ENCODE measurements at places on chromosomes 1 and 21. TPM values are rescaled to one million over a fixed set of nuclear protein-coding genes. Genes with fewer than 3 reads are reported as not detected.

NBPF20 gene
- 2.4 TPM for polyA plus RNA-seq

ANXA9 gene
- polyA plus RNA-seq = 12.6 TPM

H3-3A gene
- 1,544 TPM for polyA plus RNA-seq

KCNQ4 gene
- 2.3 TPM for polyA plus RNA-seq

ITLN1 gene
- 3.5 TPM for polyA plus RNA-seq

SMIM1 gene
- polyA plus RNA-seq = 18.4 TPM

LENEP gene
- 0.26 TPM for polyA plus RNA-seq

CCDC17 gene
- 2.6 TPM for polyA plus RNA-seq

FMN2 gene
- 7.6 TPM for polyA plus RNA-seq

REG4 gene
- polyA plus RNA-seq = 1.5 TPM

PROK1 gene
- polyA plus RNA-seq = 0.39 TPM

SLAMF9 gene
- polyA plus RNA-seq = not detected

ADCY10 gene
- 0.24 TPM for polyA plus RNA-seq

CFHR3 gene
- 0.61 TPM for polyA plus RNA-seq

C4BPB gene
- 0.48 TPM for polyA plus RNA-seq

DNA sequence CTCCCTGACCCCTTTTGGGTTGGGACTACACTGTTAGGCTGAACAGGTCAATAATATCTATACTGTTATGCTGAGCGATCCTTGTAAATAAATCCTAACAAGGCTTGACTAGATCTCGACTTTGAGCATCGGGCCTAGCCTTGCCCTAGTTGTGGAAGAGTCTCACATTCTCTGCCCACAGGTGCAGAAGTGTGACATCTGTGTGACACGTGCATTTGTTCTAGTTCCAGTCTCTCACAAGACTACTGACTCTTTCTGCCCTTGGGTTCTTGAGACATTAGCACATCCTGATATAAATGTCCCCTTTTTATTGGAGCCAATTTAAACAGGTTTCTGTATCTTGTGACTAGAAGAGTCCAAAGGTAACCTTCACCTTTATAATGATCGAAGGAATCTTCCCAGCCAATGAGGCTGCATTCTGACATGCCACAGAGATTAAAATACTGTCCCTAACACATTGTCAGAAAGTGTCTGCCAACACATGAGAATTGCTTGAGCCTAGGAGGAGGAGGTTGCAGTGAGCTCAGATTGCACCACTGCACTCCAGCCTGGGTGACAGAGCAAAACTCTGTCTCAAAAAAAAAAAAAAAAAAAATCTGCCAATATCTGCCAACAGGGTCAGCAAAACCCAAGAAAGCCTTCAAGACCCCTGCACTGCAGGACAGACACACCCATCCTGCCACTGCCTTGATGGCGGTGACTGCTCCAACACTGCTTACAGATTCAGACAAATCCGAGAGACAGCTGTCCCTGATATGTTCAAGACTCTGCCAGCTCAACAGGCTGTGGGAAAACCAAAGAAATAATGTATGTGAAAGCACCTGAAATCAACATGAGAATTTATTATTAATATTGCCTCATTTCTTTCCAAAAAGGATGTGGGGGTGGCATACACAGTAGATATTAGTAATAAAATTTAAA is 56.5 kb upstream of the PSEN2 start:
- DNase-seq = no peak

GRCh38 chr1:162070094-162070748 is 730 bp downstream of the NOS1AP start:
- no peak for DNase-seq

GRCh38 chr21:37837381-37837780 is 78.9 kb downstream of the KCNJ6 start:
- DNase-seq = no peak

DNA sequence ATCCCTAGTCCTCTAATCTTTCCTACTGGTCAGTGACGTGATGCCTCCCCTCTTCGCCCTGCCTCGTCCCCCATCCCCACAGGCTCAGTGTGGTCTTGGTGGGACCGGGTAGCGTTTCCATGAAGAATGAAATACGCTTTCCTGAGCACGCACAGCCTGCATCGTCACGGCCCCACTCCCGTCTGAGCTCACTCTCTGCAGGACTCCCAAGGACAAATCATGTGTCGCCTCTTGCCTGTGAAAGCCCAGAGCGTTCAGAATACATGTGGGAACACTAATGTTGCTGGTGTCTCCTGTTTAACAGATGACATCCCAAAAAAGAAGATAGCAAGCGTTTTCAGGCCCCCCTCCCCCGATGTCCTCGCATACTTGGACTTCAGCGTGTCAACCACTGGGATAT is 49.2 kb downstream of the S100B start:
- DNase-seq = no peak

DNA sequence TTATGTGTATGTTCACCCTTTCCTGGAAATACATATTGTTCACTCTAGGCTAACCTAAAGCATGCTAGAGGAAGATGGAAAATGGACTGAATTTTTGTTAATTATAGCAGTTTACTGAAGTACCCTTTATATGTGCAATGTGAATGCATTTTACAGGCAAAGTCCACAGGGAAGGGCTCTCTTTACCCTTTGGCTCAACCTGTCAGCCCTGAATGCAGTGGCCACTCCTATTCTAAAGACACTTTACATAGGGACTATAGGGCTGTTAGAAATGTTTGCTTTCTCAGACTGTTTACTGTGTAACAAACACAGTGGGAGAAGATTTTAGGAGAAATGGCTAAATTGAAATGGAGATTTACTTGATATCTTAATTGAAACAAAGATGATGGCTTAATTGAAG is 78.5 kb downstream of the BRINP2 start:
- DNase-seq = no peak

DNA sequence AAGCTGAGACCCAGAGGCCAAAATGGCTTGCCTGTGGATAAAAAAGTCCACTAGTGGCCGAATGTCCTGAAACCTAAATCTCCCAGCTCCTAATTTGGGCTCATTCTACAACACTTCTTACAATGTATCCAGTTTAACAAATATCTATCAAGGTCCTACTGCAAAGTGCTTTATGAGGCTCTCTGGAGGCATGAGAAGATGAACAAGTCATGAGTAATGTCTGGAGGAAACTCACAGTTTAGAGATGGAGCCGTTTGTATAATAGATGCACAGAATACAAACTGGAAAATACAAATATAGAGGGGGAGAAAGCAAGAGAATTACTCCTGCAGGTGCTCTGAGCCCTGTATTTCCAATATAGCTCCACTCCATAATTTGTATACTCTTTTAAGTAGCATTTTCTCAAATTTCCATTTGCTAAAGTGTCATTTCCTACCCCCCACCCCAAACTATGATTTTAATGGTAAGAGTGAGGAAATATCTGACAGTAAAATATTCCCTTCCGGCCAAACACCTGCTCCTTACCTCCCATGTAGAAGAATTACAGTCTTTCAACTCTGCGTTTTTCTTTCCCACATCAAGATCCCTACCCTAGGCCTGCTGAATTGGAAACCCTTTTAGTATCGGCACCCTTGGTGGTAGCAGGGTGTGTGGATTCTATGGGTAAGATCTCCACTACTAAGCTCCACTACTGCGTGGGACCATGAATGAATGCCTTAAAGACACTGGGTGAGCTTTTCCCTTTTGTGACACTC is 3.3 kb upstream of the ADAMTS5 start:
- DNase-seq = no peak

GRCh38 chr1:111729271-111729921 is 9.8 kb downstream of the INKA2 start:
- no peak for DNase-seq

DNA sequence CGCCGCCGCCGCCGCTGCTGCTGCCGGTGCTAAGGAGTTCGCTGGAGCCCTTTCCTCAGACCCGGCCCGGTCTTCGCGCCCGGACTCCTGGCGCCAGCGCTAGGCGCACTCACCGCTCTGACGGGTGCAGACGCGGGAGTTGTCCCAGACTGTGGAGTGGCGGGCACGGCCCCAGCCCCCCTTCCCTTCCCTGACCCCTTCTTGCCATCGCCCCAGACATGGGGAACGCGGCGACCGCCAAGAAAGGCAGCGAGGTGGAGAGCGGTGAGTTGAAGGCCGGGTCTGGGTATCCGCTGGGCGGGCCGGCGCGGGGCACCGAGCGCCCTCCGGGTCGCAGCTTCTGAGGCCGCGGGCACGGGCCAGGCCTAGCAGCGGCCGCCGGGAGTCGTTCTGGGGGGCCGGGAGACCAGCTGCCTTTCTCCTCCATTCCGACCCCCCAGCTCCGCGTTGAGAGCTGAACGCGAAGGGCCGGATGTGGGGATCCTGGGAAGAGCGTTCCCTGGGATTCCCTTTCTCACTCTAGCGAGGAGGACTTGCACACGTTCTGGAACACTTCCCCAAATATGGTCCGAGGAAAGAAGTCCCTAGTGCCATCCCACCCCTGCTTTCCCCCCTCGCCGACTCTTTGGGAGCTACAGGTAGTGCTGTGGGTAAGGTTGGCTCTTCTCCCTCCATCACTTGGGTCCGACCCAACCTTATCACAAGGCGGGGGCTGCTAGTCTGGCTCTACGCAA is 65.8 kb upstream of the PRKACB start:
- peak; percentile 30 for DNase-seq

GRCh38 chr1:94873520-94874351 is 53.2 kb downstream of the CNN3 start:
- DNase-seq = no peak

- no peak for DNase-seq
Observed at GRCh38 chr1:42679364-42679983, 2.7 kb upstream of the YBX1 start.

GRCh38 chr1:45141247-45142003 is 65.0 kb downstream of the ZSWIM5 start:
- no peak for DNase-seq

DNA sequence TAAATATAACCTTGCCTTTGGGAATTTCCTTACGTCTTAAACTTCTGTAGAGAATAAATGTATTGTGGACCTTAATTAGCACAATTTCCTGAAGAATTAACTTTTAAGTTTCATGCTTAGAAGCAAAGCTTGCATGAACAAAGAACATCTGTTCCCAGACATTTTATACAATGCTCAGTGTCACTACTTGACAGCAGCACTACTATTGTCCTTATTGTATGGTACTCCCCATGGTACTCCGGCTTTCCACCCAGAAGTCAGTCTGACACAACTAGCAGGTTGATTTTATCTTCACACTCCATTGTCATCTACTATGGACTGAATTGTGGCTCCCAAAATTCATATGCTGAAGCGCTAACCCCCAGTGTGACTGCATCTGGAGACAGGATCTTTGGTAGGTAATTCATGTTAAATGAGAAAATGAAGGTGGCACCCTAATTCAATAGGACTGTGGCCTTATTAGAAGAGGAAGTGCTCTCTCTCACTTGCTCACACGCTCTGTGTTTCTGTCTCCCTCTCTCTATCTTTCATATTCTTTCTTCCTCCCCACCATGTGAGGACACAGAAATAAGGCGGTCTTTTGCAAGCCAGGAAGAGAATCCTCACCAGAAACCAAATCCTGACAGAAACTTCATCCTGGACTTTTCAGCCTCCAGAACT is 10.7 kb upstream of the OR2B11 start:
- no peak for DNase-seq

- no peak for DNase-seq
Observed at GRCh38 chr1:155884982-155885381, 25.6 kb downstream of the SYT11 start.

DNA sequence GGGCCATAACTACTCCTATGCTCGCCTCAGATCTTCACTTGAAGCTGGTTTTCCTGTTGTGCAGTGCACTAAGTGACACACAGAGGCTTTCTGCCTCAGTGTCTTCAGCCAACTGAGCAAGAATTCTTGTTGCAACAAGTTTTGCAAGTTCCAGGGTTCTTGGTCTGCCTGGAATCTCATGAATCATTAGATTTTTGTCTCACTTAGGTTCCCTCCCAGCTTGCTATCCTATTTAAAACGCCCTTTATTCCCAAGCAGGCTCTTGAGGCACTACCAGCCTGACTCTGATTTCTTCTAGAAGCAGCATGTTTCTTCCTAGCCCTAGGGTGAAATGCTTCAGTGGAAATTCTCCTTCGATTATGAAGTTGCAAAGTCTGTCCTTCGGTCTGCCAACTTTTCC is 158.8 kb downstream of the C1orf21 start:
- no peak for DNase-seq

- DNase-seq = no peak
Observed at GRCh38 chr1:245894843-245895242, 612.2 kb downstream of the SMYD3 start.

GRCh38 chr1:151798571-151798970 is 6.6 kb downstream of the LINGO4 start:
- no peak for DNase-seq

DNA sequence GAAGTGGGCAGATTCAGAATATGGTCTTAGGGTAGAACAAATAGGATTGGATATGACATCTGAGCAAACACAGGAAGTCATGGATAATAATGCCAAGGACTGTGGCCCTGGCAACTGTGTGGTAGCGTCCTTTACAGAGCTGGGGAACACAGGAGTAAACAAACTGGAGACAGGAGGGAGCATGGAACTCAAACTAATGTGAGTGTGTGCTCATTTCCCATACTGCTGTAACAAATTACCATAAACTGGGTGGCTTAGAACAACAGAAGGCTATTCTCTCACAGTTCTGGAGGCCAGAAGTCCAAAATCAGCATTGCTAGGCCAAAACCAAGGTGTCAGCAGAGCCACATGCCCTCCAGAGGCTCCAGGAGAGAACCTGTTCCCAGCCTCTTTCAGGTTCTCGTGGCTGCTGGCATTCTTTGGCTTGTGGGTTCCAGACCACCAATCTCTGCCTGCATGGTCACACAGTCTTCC is 106.4 kb downstream of the TGFBR3 start:
- DNase-seq = no peak

GRCh38 chr1:236284291-236284721 is 2.5 kb upstream of the ERO1B start:
- no peak for DNase-seq

- no peak for DNase-seq
Observed at GRCh38 chr1:109847251-109847650, 63.4 kb upstream of the CSF1 start.

GRCh38 chr1:16615253-16616252 is 2.2 kb upstream of the NBPF1 start:
- DNase-seq = no peak

GRCh38 chr1:112358061-112358770 is 37.8 kb upstream of the CTTNBP2NL start:
- DNase-seq = no peak

DNA sequence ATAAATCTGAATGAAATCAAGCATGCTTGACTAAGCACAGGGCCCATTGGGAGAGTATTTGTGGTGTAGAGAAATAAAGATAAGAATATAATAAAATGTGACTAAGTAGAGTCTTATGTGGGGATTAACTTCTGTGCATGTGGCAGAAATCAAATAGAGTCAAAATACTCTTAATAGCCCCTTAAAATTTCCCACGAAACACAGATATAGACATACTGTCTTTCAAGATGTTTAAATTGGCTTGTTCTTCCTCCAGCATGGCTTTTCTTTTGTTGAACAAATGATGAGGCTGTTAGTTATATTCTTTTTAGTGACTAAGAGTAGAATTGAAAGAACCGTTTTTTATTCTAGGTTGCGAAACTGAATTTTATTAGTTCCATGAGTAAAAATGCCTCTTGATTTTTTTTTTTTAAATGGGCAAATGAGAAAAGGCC is 112.3 kb downstream of the RPS6KC1 start:
- DNase-seq = no peak
